CD4-positive, CD25-positive, alpha-beta regulatory T cell (primary cell): ENCODE measurements at places on chromosomes 3 and 15.

- peak; percentile 51 for DNase-seq
Observed at GRCh38 chr3:13073326-13074005, at the start of gene IQSEC1. TSS of gene IQSEC1 (minus strand) at chr3:13073429. CDS start at chr3:13073014, 415 bp downstream.

DNA sequence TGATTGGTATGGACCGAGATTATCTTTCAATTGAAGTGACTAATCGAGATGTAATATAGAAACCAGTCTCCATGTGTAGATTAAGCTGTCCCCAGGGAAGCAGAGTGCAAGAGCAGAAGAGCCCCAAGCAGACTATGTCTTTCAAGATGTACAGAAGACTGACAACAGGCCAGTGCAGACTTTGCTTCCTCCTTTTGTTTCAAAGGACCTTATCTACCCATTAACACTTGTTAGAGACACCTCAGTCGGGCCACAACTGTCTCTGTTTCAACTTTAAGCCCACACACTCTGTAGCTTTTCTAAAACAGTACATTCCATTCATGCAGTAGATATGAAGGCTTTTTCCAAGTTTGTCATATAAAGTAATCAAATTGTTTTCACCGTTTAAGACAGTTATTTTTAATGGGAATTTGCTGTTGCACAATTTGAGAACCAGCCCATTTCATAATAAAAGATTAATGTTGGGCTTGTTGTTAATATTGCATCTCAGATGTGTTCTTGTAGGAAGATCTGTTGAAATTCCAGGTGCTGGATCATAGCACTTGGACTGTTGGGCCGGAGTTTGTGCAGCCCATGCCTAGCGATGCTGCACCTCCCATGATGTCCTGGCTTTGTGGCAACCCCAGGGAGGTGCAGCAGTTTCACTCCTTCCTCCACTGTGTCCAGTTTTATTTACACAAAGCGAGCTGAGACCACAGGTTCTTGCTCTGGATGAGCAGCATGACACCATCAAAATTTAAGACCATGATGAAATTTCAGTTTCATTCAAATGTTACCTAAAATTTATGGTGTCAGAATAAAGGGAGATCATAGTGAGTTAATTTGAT lies 12.4 kb downstream of the GORASP1 start:
- no peak for DNase-seq

DNA sequence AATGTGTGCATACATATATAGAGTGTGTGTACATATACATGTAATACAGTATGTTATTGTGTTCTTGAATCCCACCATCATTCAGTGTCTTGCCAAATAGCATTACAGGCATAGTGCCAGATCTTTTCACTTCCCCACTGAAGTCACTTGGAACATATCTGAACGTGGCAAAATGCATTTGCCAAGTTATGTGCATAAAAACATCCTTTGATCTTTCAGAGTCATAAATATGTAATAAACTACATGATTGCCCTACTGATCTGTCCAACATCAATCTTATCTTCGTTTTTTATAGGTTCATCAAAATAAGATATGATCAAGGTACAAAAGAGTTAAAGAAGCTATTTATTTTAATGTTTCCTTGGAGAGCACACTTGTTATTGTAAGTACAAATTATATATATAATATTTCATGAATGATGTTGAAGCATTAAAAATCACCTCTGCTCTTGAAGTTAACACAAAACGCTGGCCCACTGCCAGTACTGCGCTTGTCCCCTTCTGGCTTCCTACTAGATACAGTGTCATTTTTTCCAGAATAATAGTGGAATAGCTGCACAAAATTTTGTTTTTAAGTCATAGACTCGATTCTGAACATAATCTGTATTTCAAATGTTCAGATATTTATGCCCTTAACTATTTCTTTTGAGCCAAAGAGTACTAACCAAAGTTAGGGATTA lies 549.5 kb upstream of the ARRDC4 start:
- no peak for DNase-seq

- DNase-seq = no peak
Observed at GRCh38 chr15:51067510-51067909, 27.2 kb downstream of the TNFAIP8L3 start.

DNA sequence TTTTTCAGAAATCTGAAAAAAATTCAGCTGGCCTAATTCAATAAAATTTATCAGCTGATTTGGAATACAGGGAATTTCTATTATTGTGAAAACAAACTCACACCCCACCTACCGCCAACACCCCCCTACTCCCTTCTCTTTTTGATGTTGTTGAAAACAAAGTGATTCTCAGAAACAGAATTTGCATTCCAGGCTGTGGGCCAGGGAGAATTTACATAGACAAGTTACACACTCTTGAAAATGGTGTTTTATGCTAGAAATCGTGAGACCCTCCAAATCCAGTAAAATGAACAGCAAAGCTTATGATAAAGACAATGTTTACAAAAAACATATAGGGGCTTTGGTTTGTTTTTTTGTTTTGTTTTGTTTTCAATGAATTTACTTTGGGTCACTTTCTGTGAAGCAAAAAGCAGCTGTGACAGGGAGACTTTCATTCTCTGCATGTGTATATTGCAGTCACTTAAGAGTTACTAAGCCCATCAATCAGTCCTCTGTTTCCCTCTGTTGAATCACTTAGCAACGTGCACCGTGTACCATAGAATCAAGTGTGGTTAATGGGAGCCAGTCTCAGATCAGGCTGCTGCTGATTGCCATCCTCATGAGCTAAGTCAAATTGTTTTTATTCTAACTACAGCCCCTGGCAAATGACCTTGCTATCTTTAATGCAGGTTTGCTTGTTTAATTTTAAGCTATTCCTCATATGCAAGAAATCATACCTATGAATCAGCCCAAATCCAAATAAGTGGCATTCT lies 159.8 kb downstream of the ALCAM start:
- DNase-seq = peak; percentile 5

DNA sequence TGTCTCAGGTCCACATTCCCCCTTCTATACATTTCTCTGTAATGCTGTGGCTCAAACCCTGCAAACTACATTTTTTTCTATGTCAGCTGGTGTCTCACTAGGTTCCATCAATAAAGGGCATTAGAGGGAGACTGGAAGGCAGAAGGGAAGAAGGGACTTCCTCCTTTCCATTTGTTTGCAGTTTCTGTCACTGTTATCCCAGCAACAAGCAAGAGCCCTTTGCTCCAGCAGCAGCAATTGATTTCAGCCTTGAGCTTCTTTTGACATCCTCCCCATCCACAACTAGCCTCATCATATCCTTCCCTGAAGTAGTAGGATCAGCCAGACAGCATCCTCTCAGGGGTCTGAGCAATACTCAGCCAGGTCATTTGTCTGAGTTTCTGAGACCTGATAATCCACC lies 5.3 kb upstream of the NCK1 start:
- no peak for DNase-seq

DNA sequence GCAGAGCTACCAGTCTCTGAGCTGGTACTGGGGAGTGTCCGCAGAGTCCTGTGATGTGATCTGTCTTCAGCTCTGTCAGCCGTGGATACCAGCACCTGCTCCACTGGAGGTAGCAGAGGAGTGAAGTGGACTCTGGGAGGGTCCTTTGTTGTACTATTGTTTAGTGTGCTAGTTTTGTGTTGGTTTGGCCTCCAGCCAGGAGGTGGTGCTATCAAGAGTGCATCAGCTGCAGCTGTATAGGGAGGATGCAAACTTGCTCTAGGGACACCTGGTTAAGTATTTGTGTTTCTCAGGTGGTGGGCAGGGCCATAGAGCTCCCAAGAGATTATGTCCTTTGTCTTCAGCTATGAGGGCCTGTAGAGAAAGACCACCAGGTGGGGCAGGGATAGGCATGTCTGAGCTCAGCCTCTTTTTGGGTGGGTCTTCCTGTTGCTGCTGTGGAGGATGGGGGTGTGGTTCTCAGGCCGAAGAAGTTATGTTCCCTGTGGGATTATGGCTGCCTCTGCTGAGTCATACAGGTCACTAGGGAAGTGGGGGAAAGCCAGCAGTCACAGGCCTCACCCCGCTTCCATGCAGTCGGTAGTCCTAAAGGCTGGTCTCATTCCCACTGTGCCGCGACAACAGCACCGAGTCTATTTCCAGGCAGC lies 443.2 kb upstream of the TBL1XR1 start:
- DNase-seq = no peak

DNA sequence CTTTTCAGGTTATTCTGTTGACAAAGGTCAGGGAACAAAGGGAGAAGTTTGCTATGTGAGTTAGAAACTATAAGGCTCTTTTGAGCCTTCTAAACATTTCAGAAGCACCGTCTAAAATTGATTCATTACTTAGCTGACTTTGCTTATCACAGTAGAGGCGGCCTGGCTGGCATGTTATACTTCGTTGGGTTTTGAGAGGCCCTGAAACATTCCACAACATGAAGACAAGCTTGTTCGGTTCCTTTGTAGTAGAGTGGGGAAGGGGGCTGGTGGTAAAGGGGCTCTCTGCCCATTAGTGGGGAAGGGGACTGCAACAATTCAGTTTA lies 23.6 kb downstream of the ZBTB38 start:
- no peak for DNase-seq

DNA sequence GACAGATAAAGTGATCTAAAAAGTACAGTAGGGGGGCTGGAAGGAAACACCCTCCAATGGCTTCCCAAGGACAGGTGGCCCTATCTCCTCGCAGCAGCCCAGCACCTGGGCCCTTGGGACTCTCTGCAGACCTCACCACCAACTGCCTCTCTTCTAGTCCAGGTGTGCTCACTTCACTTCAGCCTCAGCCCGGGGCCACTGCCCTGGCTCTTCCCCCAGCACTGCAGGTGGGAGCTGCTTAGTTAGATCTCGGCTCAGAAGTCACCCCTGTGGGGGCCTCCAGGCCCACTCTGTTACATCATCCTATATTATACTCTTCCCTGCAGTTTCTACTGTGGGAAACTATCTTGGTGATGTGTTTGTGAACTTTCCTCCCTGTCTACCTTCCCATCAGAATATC lies 2.0 kb downstream of the KLF15 start:
- DNase-seq = no peak

DNA sequence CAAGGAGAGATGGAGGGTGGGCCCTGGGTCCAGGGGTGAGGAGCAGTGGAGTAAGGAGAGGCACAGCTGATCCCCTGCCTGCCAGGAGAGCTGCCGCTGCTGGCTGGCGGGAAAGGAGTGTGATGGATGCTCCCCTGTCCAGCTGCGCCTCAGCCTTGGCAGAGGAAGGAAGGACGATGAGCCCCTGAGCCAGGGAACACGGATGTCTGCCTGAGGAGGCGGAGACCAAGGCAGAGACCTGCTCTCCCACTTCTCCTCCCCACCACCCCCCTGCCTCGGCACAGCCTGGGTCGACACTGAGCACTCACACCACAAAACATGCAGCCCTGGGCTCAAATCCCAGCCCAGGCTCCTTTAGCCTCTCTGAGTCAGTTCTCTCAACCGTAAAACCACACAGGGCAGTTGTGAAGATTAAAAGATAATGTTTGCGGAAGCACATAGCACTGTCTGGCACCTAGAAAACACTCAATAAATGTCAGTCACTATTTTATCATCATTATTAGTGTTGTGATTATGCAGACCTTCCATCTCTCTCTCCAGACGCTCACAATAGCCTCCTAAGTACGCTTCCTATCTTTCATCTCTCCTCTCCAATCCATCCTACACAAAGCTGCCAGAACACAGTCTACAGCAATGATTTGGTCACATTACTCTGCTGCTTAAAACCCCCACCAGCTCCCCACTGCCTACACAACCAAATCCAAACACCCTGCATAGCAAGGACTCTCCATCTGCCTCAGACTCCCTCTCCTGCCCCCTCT lies 52.2 kb downstream of the SEMA5B start:
- DNase-seq = peak; percentile 57

GRCh38 chr3:78495301-78495700 lies 1272.5 kb downstream of the ROBO1 start:
- DNase-seq = no peak

DNA sequence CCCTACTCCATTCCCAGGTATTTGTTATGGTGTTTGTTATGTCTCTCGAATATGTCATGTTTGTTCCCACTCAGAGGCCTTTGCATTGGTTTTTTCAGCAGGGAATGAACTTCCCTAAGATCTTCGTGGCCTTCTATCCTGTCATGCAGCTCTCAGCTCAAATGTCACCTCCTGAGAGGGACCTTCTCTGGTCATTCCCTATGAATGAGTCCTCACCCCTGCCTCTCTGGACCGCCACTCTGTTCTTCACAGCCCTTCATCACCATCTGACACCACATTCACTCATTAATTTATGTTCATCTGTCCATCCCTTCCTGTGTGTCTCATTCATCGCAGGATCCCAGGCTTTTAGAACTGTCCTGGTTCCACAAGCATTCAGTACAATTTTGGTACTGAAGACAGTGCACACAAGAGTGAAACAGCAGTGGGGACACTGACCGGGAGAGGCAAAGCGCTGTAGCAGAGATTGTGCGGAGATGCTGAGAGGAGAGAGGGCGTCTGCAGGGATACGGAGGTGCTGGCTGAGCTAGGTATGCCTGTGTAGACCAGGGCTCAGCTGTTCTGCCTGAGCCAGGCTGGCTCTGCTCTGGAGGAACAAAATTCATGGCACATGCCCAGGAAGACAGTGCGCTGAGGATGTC lies 132.3 kb downstream of the CHCHD6 start:
- DNase-seq = no peak

DNA sequence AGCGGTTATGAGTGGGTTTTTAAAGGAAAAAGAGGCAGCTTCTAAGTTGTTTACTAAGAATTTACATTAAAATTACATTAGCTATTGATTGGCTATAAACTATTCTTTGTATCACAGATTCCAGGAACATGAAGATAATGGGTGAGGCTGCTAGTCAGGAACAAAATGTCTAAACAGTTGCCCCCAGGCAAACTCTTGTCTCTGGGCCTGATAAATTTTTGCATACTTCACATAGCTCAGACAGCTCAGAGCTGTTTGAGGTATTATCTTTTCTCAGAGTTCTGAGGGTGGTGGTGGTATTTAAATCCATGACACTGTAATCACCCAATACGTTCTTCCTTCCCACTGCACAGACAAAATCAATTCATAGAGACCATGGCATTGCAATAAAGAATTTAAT lies 2.1 kb upstream of the HACD2 start:
- DNase-seq = no peak

DNA sequence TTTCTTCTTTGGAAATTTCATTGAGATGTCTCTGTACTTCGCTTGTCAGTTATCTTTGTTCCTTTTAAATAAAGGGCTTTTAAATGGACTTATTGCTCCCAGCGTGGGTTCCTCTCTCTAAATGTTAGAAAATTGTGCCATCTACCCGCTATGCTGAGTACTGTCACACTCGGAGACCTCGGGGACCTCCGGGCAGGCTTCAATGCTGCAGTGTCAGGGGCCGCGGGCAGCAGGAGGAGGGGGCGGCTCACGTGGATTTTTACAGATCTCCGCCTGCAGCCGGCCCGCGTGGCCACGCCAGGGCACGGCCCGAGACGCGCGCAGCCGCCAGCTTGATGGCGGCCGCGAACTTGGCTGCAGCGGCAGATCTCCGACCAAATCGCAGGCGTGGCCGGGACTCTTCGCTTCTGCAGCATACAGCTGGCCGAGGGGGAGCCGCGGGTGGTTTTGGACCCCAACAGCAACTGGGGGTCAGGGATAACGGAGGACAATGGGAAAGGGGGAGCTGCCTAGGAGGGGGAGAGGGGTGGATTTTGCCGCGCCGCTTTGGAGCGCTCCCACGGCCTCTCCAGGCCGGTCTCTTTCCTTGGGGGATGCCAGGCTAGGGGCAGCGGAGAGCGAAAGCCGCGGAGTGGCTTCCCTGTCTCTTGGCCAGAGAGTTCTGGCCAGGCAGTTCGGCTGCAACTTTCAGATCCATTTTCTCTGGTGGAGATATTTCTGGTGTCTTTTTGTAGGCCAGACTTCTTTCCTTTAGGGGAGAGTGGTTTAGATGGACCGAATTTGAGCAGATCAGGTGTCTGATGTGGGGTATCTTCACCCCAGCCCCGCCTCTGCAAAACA lies 15.3 kb downstream of the NR2F2 start:
- DNase-seq = peak; percentile 25

- DNase-seq = no peak
Observed at GRCh38 chr15:31340592-31340991, 14.0 kb downstream of the KLF13 start.
